ENCODE measurements at places on chromosomes 2 and 18.

DNA sequence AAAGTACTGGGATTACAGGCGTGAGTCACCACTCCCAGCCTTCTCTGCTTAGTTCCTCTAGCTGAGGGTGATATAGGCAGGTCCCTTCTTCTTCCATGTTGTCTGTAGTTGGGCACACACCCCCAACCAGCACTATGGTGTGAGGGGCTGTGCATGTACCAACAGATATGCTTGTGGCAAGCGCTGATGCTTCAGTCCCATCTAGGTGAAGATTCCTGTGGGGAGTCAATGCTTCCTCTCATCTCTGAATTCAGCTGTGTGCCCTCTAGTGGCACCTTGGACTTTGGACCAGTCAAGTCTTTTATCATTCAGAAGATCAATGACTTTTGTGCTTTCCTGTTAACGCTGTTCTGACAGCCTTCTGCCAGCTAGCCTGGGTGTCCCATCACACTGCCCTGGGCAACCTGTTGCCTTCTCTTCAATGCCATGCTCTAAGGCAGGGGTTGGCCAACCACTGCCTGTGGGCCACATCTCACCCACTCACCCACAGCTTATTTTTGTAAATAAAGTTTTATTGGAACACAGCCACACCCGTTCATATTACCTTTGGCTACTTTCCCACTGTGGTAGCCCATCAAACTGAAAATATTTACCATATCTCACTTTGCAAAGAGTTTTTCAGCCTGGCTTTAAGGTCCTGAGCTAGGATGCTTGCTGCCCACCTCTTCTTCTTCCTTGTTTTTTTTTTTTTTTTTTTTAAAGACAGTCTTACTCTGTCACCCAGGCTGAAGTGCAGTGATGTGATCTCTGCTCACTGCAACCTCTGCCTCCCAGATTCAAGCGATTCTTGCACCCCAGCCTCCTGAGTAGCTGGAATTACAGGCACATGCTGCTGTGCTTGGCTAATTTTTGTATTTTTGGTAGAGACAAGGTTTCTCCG, 51.0 kb downstream of the NPAS2 start:
- DNase-seq: no peak

DNA sequence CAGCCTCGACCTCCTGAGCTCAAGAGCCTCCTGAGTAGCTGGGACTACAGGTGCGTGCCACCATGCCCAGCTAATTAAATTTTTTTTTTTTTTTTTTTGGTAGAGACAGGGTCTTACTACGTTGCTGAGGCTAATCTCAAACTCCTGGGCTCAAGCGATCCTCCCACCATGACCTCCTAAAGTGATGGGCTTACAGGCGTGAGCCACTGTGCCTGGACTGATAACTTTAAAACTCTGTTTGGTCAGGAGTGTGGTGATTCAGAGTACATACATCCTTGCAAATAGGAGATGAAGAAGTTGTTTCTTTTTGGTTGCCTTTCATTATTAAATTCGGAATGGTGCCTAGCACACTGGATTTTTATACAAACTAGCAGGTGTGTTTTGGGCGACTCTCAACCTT, 73.0 kb downstream of the LTBP1 start:
- DNase-seq: no peak

DNA sequence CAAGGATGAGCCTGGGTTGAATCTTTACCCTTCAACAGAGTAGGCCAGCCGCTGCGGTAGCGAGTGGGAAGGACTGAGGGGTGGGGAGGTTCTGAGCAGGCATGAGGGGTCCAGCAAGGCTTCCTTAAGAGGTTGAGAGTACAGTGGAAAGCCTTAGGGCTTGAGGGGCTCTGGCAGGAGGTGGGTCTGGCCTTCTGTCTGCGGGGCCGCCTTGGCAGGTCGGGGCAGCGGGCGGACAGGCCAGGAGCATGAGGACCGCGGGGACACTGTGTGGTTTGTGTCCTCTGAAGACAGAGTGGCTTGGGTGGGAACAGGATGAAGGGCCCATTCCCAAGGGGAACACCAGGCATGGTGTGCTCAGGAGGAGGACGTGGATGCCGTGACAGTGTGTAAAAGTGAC, 250.3 kb downstream of the AGAP1 start:
- no peak for DNase-seq

DNA sequence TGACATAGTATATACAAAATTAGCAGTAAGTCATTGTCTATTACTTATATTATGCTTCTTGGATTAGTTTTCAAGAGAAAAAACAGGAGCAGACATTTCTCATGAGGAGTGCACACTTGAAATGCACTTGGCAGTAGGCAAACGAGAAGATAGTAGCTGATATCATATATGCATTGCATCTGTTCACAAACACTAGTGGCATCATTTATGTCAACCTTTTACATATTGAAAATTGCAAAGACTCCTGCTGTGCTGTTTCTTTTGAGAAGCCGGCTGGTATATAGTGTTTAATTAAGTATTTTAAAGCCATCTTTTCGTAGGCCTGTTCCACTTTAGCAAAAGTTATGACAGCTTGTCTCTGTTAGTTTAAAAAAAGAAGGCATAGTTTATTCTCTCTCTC, 58.4 kb upstream of the SLC8A1 start:
- no peak for DNase-seq

GRCh38 chr2:237511433-237511832, 24.4 kb downstream of the MLPH start:
- no peak for DNase-seq

DNA sequence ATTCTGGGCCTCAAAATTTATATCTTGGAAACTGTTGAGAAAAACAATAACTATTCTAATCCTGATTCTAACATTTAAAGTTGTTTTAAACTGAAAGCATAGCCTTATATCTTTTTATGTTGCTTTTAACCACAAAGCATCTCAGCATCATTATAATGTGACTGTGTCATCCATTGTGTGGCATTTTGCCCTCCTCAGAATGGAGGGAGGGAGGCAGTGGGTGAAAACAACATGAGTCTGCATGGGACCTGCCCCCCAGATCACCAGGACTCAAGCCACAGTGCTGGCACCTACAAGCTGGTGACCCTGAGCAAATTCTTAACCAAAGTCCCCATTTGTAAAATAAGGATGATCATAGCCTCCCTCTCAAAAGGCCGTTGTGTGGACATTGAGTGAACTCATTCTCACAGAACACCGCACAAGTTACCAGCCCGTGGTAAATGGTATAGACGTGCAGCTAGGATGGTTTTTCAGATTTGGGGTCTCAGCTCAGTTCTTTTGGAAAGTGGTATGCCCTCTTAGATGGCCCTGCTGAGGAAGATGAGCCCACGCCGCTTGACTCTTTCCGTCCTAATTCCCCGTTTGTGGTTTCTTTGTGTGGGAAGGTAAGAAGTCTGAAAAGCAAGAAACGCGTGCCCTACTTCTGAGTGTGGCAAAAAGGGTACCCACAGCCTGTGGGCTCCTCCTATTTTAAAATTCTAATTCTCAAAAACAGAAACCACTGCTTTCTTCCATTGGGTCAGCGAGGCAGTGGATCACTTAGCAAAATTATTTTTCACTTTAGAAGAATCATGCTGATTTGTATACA, 305.0 kb upstream of the ID2 start:
- no peak for DNase-seq

DNA sequence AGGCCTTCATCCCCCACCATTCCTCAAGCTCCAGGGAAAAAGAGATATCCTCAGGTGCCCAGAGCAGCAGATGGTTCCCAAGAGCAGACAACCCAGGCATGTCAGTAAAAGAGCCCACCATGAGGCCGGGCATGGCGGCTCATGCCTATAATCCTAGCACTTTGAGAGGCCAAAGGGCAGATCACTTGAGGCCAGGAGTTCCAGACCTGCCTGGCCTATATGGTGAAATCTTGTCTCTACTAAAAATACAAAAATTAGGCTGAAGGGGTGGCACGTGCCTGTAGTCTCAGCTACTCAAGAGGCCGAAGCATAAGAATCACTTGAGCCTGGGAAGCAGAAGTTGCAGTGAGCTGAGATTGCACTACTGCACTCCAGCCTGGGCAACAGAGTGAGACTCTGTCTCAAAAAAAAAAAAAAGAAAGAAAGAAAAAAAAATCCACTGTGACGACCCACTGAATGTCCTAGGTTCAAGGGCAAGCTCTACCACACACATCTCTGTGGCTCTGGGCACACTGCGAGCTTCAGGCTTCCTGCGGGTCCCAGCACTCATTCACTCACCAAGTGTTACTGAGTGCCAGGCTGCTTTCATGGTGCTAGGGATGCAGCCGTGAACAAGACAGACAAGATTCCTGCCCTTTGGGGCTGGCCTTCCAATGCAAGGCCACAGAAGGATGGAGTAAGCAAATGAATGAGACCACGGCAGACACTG, 6.5 kb upstream of the DUSP2 start:
- DNase-seq: no peak

DNA sequence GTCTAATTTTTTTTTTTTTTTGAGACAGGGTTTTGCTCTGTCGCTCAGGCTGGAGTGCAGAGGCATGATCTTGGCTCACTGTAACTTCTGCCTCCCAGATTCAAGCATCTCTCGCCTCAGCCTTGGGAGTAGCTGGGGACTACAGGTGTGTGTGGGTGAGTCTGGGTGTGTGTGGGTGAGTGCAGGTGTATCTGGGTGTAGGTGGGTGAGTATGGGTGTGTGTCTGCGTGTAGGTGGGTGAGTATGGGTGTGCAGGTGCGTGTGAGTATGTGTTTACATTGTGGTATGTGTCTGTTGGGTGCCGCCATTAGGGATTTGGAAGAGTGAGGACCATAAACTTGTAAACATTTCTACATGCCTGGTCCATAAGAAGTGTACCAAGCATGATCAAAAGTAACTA, 1.5 kb upstream of the RAB6C start:
- no peak for DNase-seq

GRCh38 chr2:107338059-107338458, 452.1 kb upstream of the ST6GAL2 start:
- DNase-seq: no peak

GRCh38 chr2:61898810-61899209, 6.7 kb upstream of the COMMD1 start:
- no peak for DNase-seq

DNA sequence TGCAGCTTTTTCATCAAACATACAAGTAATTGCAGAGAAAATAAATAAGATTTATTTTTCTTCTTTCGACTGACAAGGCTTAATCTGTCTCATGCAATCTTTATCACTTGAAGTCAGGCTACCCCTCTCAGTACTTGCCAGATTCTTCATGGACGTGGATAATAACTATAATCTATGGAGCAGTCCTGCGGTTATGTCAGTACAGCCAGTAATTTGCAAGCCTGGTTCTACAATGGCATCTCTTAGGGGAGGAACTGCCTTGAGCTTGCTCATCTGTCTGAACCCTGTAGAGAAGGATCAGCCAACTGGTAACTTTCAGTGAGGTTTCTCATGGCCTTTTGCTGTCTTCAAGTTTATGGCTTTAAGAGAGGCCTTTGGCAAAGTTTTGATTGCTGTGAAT, 35.5 kb upstream of the LRRTM1 start:
- no peak for DNase-seq

DNA sequence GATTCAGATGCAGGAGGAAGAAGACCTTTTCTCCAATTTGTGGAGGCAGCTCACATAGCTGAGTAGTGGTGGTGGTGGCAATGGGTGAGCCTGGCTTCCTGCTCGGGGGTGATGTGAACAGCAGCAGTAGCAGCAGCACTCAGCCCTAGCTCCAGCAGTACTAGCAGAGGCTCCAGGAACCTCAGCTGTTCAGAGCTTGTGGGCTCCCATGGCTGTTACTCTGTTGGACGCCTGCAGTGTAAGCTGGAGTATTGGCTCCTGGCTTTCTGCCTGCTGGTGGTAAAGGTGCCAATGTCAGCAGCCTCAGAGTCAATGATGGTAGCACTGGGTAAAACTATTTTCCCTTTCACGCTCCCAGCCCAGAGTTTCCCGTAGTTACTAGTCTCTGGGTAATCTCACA, 3.1 kb upstream of the SEH1L start:
- DNase-seq: no peak

- peak; percentile 68 for DNase-seq
Measured at GRCh38 chr2:237427769-237428506, 14.0 kb upstream of the COL6A3 start.

- DNase-seq: no peak
Measured at GRCh38 chr2:162072976-162073887, 783 bp downstream of the DPP4 start.

DNA sequence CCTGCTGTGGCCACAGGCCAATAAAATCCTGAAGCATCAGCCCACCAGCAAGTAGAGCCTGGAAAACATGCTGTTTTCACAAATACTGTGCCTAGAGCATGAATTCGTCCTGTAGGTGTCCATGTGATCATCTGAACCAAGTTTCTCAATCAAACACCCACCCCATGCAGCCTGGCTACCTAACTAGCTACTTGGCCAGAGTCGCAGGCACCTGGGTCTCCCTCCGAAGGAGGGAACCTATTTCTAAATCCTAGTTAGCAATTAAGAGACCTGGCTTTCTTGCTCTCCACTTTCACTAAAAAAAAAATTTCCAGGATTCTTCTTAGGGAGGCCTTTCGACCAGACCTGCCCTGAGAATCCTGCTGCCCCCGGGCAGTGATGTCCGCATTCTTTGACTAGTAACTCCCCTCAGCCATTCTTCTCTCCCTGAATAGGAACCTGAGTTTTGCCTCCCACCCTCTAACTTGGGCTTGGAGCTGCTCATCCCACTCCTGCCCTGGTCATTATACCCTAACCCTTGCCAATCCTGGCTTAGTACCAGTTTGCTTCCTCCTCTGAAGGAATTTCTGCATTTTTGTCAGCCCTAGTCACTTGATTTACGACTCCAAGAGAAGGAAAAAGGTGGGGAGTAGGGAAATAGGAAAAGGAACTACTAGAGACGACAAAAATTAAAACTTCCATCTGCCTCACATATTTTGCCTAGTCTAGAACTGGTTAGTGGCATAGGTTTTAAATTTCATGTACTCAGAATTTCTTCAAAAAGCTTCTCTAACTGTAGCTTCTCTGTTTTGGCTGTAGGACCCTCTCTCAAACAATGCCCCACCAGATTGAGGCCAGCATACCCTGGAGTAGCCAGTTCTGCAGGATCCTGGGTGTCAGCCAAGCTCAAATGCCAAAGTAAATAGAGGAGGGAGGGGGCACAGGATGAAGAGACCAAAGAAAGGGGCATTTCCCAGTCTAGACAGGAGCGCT, 25.4 kb upstream of the TANK start:
- DNase-seq: no peak

- DNase-seq: no peak
Measured at GRCh38 chr2:84297155-84297554, 161.9 kb downstream of the SUCLG1 start.

DNA sequence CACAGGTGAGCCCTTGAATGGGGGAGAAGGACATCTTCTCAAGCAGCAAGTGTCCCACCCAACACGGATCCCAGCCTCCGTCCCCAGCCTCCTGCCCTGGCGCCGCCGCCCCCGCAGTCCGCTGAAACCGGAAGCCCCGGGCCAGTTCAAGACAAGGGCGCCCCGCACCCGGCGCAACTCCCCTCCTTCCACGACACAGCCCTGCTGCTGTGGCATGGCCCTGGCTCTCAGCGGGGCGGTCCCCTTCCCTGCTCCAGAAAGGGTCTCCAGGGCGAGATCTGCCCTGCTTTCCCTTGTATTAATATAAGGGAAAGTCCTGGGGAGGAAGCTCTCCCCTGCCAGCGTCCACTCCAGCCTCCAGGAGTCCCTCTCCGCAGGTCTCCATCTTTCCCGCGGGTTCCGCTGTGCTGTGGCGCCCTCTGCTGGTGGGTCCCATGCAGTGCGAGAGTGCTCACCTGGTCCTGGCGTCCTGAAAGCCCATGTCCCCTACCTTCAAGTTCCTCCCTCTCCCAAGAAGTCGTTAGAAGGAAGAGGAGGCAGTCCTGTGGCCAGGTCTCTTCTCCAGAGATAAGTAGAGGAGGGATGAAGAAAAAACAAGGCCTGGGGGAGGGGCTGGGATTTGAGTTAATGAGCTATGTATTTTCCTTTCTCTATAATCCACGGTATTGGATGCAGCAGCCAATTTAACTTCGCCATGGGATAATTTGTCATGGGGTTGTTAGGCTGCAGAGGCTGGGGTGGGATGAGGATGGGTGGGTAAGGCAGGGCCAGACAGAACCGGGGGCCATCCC, 176.0 kb downstream of the SMAD2 start:
- DNase-seq: no peak

GRCh38 chr2:218472988-218473387, 54.1 kb downstream of the VIL1 start:
- no peak for DNase-seq
